ENCODE measurements at places on chromosomes 3 and 15. TPM values are rescaled to one million over a fixed set of nuclear protein-coding genes. Genes with fewer than 3 reads are reported as not detected.

The P2RY12 gene
- total RNA-seq, result not detected

The NLGN1 gene
- 8.9 TPM for total RNA-seq

The DUOX1 gene
- not detected for total RNA-seq

The TICRR gene
- 6.0 TPM for total RNA-seq

The MESP2 gene
- not detected for total RNA-seq

Measured in mammary microvascular endothelial cell (primary cell).